DMS79 treated with DMSO at 0.1 percent for 48 hours (cell line): ENCODE measurements at places on chromosomes 2 and 18.
A peak's percentile ranks its signal among the peaks of the same experiment; 100 is the strongest.

GRCh38 chr2:97704989-97705388, 8.4 kb upstream of the ZAP70 start:
- DNase-seq, result no peak

DNA sequence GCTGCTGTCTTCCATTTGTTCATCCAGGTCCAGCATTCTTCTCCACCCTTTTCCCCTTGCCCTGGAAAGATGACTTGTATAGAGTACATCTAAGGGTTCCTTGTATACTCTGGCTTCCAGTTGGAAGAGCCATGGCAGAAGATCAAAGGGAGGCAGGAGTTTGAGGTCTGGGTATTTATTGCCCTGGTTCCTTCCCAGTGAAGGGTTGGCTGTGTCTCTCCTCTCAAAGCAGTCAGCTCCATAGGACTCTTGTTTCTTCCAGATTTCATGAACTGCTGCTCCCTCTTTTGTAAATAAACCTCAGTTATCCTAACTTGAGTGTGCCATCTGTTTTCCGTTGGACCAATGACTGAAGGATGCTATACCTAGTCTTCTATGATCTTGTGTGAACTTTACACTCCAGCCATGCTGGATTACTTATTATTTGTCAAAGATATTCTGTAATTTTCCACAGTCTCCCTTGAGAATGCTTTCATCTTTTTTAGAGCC, 6.4 kb downstream of the BBS5 start:
- no peak for DNase-seq

GRCh38 chr2:203623096-203623495, 83.3 kb upstream of the CD28 start:
- DNase-seq, result no peak

GRCh38 chr2:36562240-36562639, 35.7 kb downstream of the FEZ2 start:
- no peak for DNase-seq

- DNase-seq, result peak; percentile 65
Observed at GRCh38 chr2:67845621-67846369, 217.0 kb downstream of the C1D start.

GRCh38 chr2:127672341-127673224, 2.7 kb downstream of the LIMS2 start:
- DNase-seq, result no peak

DNA sequence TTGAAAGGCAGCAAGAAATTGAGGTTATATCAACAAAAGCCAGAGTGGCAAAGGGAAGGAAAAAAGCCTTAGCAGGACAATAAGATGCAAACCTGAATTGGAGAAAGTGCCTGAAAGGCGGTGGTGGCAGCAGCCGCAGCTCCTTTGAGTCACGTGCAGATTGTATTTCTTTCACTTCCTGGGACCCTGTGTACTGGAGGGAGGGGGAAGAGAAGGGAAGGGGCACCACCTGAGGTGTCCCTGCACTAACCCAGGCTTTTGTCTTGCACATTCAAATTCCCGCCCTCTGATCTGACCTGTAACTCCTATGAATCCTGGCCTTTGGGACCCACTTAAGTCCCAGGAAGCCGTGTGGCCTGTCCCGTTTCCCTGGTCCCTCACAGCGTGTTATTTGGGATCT, 326.1 kb upstream of the SKOR2 start:
- DNase-seq, result no peak

GRCh38 chr2:195318440-195319111, 338.4 kb upstream of the SLC39A10 start:
- peak; percentile 6 for DNase-seq

- peak; percentile 66 for DNase-seq
Observed at GRCh38 chr2:73823916-73824523, 4.7 kb upstream of the STAMBP start.

DNA sequence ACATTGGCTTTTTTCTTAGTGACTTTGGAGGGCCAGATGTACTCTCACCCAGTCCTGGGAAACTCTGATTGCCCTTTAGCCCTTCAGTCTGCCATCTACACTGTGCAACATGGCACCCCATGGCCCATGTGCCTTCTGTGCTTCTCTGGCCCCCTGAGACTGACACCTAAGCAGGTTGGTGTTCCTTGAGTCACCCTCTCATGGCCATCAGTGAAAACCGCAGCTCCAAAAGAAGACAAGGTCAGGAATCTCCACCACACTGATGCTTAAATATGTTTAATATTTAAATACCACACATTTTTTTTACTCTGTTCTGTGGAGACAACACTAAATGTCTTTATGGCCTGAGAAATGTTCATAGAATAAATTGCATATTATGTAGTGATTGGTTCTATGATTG, 23.9 kb downstream of the DCC start:
- no peak for DNase-seq

- DNase-seq, result no peak
Observed at GRCh38 chr2:169771021-169771420, 27.6 kb upstream of the SSB start.

DNA sequence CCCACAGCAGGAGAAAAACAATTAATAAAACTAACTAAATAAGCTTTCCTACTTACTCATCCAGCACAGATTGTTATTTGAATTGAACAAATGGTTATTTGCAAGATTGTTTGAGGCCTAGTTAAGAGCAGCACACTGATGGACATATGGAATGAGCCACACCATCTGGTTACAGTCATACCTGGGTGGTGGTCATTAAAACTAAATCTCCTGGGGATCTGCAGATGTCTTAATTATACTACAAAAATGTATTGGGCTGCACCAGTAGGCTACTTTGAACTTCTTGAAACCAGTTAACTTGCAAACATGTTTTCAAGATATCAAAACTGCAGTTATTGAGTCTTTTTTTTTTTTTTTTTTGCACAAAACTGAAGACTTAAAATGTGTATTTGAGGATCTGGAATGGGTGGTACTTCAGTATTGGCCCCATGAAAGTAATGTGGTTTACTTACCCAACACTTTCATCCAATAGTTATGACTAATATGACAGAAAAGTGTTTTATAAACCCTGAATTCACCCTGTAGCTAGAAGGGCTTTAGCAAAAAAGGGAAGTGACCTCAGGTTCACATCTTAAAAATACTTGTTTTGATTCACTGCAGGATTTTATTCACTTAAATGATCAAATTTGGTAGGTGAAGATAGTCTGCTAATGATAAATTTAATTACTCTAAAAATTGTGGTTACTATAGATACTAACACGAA, 10.8 kb downstream of the AGFG1 start:
- no peak for DNase-seq

GRCh38 chr2:173654161-173654895, 299.7 kb downstream of the CDCA7 start:
- no peak for DNase-seq

DNA sequence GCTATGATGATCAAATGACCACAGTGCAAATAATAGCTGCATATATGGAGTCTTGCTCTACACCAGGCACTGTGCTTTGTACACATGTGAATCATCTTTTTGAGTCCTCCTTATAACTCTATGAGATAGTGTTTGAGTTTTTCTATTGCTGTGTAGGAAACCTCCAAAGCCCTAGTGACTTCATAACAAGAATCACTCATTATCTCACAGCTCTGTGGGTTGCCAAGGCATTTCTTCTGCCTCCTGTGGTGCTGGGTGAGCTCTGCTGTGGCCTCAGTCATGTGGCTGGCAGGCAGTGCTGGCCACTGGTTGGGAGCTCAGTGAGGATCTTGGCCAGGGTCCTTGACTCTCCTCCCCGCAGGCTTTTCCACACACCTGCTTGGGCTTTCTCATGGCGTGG, 153.4 kb downstream of the CAPN13 start:
- DNase-seq, result no peak

DNA sequence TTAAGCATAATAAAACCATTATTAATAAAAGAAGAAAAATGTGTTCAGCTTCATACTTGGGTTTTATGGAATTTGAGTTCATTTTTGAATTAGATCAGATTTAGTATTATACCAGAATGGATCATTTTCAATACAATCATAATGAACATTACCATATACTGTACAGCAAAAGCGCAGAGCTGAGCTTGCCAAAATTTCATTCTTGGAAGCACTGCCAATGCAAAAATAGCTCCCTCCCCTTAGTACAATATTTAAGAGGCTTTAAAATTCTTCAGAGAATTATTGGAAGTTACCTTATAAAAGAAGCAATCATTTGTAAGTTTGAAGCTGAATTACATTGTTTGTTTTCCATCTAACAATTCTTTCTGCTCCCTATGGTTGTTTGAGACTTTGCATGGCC, 938.1 kb upstream of the SLC39A10 start:
- DNase-seq, result no peak

GRCh38 chr2:71309-72035, 25.2 kb upstream of the FAM110C start:
- DNase-seq, result no peak

GRCh38 chr2:205708231-205708631, 25.9 kb downstream of the NRP2 start:
- no peak for DNase-seq

DNA sequence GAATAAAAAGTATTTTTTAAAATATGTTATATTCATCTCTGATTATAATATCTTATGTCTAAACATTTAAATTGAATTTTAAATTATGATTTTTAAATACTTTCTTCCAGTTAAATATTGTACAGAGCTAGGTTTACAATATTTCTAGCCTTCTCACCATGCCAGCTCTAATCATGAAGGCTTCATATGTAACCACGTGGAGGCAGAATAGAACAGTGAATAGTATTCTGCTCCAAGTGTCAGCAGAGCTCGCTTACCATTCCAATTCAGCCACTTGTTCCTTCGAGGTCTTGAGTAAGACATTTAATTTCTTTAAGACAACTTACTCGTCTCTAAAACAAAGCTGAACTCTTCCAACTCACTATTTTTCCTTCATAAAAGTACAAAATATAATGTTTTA, 871.8 kb downstream of the SUCLG1 start:
- DNase-seq, result no peak

DNA sequence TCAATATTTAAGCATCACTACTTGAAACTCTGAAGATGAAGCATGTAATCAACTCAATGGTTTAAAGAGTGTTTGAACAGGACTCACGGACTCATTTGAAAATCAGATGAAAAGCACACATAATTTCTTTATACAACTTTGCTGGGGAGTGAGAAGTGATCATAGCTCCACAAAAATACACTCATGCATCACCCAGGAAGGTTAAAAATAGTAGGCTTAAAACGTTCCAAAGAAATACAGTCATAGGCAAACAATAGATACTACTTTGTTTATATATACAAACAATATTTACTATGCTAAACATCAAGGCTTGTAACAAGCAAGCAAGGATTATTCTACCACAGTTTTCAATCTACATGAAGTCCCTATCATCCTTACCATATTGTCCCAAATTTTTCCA, 11.6 kb downstream of the HNRNPLL start:
- no peak for DNase-seq

- no peak for DNase-seq
Observed at GRCh38 chr2:206481056-206481455, 37.7 kb downstream of the ADAM23 start.

- no peak for DNase-seq
Observed at GRCh38 chr2:208619993-208620392, 213.4 kb downstream of the PTH2R start.
